T-helper 17 cell (primary cell): ENCODE measurements at places on chromosomes 2 and 18.

DNA sequence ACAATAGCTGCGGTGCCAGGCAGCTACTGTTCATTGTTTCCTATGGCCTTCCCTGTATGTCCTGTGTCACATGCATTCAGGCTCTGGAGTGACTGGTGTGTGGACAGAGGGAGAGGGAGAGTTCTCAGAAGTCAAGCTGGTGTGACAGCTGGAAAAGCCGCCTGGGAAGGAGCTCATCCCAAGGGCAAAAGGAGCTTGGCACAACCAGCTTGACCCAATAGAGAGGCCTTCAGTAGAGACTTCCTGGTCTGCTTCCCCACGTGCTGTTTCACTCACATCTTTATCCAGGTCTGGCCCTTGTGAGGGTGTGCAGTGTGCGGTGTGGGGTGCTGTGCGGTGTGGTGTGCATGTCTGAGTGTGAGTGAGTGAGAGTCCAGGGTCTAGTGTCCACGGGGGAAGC is 11.1 kb upstream of the NT5DC4 start:
- peaks cover 25% of the 10 kb centered on the region for H3K4me1 ChIP-seq
- H3K36me3 ChIP-seq = peaks cover 3% of the 10 kb centered on the region
- H3K4me3 ChIP-seq = no peak overlapping the region
- no peak overlapping the region for H3K27ac ChIP-seq

- no peaks in the 10 kb centered on the region for H3K36me3 ChIP-seq
- no peaks in the 10 kb centered on the region for H3K4me1 ChIP-seq
- no peak for DNase-seq
- H3K27ac ChIP-seq = no peak overlapping the region
These were observed 994 bp upstream of the LRATD1 start for GRCh38 chr2:14631406-14632040.

GRCh38 chr2:183035954-183036669 is 2.1 kb downstream of the NCKAP1 start:
- H3K4me1 ChIP-seq = peaks cover 32% of the 10 kb centered on the region
- H3K27me3 ChIP-seq = peaks cover 23% of the 10 kb centered on the region
- peak overlapping the region; percentile 88 for H3K4me3 ChIP-seq
- DNase-seq = no peak
- no peaks in the 10 kb centered on the region for H3K36me3 ChIP-seq

DNA sequence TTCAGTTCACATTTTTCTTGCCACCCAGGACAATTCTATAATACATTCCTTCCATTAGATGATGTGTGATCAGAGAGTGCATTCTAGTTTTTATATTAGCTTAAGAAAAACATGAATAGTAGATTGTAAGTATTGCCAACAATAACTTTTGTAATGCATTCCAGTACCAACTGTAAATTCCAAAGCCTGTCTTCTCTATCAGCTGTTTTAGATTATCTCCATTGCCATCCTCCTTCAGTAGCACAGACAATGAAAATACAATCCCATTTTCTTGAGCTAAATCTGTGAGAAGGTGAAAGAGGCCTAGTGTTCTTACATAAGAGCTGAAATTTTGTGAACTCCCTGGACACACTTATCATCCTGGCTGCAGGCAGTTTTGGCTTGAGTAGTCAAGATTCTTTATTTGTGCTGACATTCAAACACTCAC is 103.9 kb downstream of the CCBE1 start:
- no peaks in the 10 kb centered on the region for H3K36me3 ChIP-seq
- H3K4me1 ChIP-seq = no peaks in the 10 kb centered on the region
- H3K27me3 ChIP-seq = no peaks in the 10 kb centered on the region
- DNase-seq = no peak

- H3K36me3 ChIP-seq = no peaks in the 10 kb centered on the region
- no peak overlapping the region for H3K4me3 ChIP-seq
- no peak for DNase-seq
- peaks cover 4% of the 10 kb centered on the region for H3K4me1 ChIP-seq
- peaks cover 23% of the 10 kb centered on the region for H3K27me3 ChIP-seq
These were observed 73.9 kb downstream of the NEDD4L start for GRCh38 chr18:58117786-58118403.

DNA sequence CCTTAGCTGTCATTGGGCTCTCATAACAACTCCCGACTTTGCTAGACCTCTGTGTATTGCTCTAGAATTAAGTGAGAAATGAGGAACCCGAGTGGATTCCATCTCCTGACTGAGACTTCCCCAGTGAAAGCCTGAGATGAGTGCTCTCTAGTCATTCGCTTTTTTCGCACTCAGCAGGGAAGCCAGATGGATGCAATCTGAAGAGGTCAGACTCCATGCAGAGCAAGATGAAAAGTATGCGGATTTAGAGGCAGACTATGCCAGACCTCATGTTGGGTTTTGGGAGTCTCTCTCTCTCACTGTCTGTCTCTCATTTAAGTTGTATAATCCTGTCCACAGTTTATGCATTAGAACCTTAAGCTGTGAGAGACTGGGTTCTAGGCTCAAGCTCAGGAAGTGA is 88.6 kb downstream of the SLC5A7 start:
- peaks cover 4% of the 10 kb centered on the region for H3K27me3 ChIP-seq
- H3K4me1 ChIP-seq = no peaks in the 10 kb centered on the region
- no peak overlapping the region for H3K27ac ChIP-seq
- no peaks in the 10 kb centered on the region for H3K36me3 ChIP-seq

DNA sequence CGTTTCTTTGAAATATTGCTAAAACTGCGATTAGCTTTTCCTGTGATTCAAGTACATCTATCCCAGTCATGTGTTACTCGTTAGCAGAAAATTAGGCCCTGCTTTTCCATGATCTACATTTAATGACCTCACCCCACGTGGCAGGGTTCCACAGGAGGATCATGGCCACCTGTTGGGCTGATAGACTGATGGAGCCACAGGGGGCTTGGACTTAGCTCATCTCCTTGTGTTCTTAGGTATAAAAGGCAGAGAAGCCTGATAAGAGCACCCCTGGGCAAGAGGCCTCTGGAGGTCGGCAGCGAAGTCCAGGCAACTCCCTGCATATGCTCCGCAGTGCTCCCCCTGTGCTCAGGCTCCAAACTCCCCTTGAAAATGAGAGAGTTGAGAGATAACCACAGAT is 12.9 kb downstream of the FZD7 start:
- no peak overlapping the region for H3K4me3 ChIP-seq
- H3K36me3 ChIP-seq = peaks cover 3% of the 10 kb centered on the region
- no peaks in the 10 kb centered on the region for H3K4me1 ChIP-seq
- peaks cover 53% of the 10 kb centered on the region for H3K27me3 ChIP-seq

DNA sequence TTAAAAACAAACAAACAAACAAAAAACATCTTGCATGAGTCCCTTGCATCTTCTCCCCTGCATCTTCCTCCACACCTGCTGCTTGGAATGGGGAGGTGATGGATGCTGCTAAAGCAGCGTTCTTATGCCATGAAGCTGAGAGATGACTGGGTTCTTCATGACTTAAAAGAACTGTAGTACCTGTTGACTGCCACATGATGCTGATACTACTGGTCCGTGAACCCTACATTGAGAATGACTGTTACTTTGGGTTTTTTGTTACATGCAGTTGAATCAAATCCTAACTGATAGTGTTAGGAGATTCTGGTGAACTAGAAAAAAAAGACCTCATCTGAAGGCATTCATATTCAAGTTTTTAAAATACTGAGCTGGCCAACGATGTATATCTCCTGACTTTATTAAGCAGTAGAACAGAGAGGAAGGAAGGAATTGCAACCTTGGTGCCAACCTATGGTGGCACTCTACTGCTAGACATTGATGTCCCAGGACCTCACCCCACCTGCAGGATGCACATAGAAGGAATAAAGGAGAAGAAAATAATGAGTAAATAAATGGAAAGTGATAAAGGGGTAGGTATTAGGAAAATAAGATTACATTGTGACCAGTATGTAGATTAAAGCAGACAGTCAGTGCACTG is 63.2 kb upstream of the SPAG16 start:
- peaks cover 32% of the 10 kb centered on the region for H3K27me3 ChIP-seq
- H3K4me1 ChIP-seq = peaks cover 5% of the 10 kb centered on the region
- H3K27ac ChIP-seq = no peak overlapping the region
- no peaks in the 10 kb centered on the region for H3K36me3 ChIP-seq
- DNase-seq = no peak
- no peak overlapping the region for H3K4me3 ChIP-seq

DNA sequence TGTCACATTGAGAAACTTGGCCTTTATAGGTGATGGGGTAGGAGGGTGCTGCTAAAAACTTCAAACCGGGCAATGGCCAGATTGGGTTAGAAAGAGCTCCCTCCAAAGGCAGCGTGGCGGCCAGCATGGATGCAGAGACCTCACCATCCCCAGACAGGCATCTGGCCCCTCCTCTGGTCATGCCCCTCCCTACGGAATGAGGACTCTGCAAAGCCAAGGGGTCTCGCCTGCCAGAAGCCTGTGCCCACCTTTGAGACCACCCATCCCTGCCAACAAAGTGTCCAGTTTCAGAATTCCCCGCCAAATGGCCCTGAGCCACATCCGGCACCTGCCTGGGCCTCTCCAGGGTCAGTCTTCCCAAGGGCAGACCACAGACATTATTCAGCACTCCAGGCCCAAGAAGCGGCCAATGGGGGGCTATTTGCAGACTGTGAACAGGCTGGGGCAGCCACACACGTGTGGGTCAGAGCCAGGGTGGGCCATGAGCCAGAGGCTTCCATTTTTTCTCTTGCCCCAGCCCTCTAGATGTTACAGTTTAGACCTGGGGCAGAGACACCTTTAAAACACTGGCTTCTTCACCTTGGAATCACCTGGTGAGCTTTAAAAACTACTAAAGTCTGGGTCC is 4.2 kb upstream of the ATP6V1B1 start:
- peaks cover 6% of the 10 kb centered on the region for H3K4me1 ChIP-seq
- H3K27ac ChIP-seq = no peak overlapping the region
- H3K36me3 ChIP-seq = peaks cover 6% of the 10 kb centered on the region
- DNase-seq = no peak

GRCh38 chr2:236882074-236882473 is 203.6 kb upstream of the COPS8 start:
- no peak overlapping the region for H3K27ac ChIP-seq
- H3K36me3 ChIP-seq = peaks cover 3% of the 10 kb centered on the region
- no peak overlapping the region for H3K4me3 ChIP-seq

DNA sequence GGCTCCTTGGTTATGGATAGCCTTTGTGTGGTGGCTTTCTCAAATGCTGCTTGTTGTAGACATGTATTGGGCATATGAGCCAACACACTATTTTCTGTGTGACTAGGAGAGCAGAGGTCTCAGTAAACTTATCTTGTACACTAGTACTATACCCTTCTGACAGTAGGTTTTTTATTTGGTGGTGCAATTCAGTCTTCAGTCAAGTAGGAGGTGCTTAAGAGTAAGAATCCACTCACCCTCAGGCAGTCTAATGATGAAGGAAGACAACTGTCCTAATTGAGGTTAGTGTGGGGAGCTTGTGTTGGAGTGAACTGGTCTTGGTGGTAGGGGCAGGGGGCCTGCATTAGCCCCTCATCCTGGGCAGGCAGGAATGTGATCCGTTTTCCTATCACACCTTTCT is 164.0 kb downstream of the SLC4A10 start:
- no peak overlapping the region for H3K4me3 ChIP-seq
- DNase-seq = no peak
- no peak overlapping the region for H3K27ac ChIP-seq

DNA sequence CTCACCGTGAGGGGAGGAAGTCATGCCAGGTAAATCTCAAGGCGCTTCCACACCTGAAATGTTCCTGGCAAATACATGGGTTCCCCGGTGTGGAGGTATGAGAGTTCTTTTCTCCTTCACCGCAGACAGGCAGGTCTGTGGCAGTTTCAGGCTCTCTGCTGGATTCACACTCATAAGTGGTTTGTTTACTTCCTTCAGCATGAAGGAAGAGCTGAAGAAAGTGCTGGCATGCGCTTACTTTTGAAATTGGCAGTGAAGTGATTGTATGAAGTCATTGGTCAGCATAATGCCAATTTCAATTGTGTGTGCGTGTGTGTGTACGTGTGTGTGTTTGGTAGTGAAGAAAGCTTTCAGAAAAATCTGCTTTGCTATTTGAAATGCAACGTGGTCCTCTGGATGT is 43.4 kb downstream of the RNF144A start:
- H3K4me1 ChIP-seq = peaks cover 11% of the 10 kb centered on the region
- H3K27ac ChIP-seq = no peak overlapping the region
- H3K4me3 ChIP-seq = no peak overlapping the region

GRCh38 chr2:170812710-170813600 is 3.7 kb upstream of the GAD1 start:
- peak overlapping the region; percentile 90 for H3K27ac ChIP-seq
- H3K36me3 ChIP-seq = peaks cover 2% of the 10 kb centered on the region
- DNase-seq = no peak
- H3K27me3 ChIP-seq = peaks cover 65% of the 10 kb centered on the region

- no peak overlapping the region for H3K27ac ChIP-seq
- no peaks in the 10 kb centered on the region for H3K4me1 ChIP-seq
- H3K4me3 ChIP-seq = no peak overlapping the region
- peaks cover 2% of the 10 kb centered on the region for H3K36me3 ChIP-seq
- H3K27me3 ChIP-seq = peaks cover 52% of the 10 kb centered on the region
These were observed 119.4 kb upstream of the HS6ST1 start for GRCh38 chr2:128438091-128438490.

DNA sequence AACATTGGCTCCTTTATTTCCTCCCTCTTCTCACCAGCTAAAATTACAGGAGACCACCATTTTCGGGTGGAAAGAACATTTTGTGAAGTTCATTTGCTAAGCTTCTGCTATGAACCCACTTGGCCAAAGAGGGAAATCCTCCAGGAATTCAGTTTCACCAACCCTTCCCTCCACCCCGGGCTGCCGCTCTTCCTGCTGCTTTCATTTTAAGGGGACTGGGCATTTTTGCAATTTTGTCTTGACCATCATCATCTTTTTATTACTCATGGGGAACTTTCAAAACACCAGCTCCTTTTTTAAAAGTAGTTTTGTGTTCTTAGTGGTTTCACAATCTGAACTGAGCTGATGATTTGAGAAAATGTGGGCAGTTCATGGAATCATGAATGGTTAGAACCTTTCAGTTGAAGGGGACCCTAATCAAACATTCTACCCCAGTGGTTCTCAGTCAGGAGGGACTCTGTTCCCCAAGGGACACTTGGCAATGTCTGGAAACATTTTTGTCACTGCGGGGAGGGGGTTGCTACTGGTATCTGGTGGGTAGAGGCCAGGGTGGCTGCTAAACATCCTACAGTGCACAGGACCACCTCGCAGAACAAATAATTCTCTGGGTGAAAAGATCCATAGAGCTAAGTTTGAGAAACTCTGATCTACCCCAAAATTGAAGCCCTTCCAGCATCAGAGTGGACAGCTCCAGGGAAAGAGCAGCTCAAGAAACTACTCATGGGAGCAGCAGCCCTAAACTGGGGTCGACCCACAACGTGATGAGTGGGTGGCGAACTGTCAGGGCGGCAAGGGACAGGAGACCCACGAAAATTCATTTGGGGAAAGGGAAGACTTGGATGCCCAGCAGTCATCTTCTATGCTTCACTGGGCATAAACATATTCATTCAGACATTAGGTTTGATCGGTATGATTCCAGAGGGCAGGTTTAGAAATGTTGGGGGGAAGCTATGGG is 92.9 kb downstream of the ACKR3 start:
- peaks cover 2% of the 10 kb centered on the region for H3K4me1 ChIP-seq
- no peak overlapping the region for H3K27ac ChIP-seq
- DNase-seq = no peak
- H3K27me3 ChIP-seq = peaks cover 65% of the 10 kb centered on the region
- no peaks in the 10 kb centered on the region for H3K36me3 ChIP-seq

- no peaks in the 10 kb centered on the region for H3K27me3 ChIP-seq
- no peak overlapping the region for H3K4me3 ChIP-seq
- H3K36me3 ChIP-seq = peaks cover 8% of the 10 kb centered on the region
These were observed 44.2 kb downstream of the GPD2 start for GRCh38 chr2:156480376-156480775.

- DNase-seq = no peak
- H3K27me3 ChIP-seq = peaks cover 47% of the 10 kb centered on the region
- peaks cover 2% of the 10 kb centered on the region for H3K4me1 ChIP-seq
These were observed 6.8 kb upstream of the GREB1 start for GRCh38 chr2:11527001-11527400.
